ENCODE measurements at places on chromosomes 1 and 21.

- DNase-seq, result no peak
Observed at GRCh38 chr1:9031484-9032259, 5.4 kb upstream of the SLC2A7 start.

- DNase-seq, result no peak
Observed at GRCh38 chr21:41576013-41576615, 68.2 kb upstream of the TMPRSS2 start.

- no peak for DNase-seq
Observed at GRCh38 chr1:95504321-95504720, 270.3 kb downstream of the RWDD3 start.

DNA sequence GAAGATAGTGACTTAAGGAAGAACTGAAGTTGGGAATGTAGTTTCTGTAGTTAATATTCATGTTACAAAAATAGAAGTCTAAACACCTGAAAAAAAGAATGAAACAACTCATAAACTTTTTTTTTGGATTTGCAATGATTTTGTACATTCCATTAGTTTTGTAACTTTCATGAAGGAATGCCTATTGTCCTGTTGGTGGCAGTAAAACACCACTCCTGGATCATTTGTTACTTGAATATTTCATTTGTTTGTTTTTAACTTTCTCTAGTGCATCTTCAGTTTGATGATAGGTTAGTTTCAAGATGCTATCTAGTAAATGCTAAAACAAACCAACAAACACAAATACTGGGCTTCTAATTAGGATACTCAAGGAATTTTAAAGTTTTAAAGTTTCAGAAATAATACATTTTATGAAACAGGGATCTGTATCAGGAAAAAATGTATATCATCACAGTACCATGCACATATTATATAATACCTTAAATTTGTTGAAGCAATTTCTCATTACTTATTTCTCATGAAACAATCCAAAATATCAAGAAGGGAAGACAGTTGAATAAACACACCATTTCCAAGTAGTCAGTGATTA, 229.7 kb upstream of the CACYBP start:
- DNase-seq, result no peak

GRCh38 chr1:16026723-16027484, 5.1 kb downstream of the CLCNKA start:
- DNase-seq, result no peak

- DNase-seq, result no peak
Observed at GRCh38 chr21:44296916-44297315, 2.9 kb upstream of the PFKL start.

GRCh38 chr21:30579346-30579745, 10.9 kb downstream of the KRTAP22-2 start:
- no peak for DNase-seq

GRCh38 chr1:167207940-167208623, 12.6 kb upstream of the POU2F1 start:
- no peak for DNase-seq

DNA sequence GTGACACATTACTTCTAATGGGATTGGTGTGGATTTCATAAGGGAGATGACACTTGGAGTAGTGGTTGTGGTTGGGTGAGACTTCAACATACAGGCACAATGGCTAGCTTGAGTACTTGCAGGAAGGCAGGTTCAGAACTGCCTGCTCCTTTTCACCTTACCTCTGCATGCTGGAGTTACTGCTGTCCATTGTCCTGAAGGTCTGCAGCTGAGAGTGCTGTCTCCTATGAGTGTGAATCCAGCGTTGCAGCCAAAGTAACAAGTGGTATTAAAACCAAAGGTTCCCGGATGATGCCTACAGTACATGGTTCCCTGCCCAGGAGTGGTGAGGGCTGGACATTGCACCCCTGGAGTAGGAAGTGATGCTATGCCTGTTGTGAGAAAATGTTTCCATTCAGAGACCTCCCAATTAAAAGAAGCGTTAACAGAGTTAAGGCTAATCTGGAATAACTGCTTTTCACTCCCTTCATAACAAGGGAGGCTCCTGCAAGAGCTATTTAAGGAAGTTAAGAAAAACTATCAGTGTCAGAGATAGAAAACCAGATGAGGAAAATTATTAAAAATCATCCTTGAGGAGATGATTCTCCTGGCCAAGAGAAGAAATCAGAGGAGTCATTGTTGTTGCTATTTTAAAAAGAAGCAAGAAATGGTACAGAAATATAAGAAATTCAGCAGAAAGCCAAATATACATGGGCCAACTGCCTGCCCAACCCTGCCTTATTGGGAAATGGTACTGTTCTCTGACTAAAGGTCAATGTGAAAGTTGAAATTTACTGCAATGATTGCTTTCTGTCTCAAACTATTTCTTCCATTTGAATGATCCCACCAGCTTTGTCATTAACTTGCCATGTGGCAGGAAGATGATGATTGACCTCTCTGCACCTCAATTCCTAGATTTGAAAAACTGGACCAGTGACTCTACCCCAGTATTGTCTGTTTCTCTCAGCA, 9.8 kb upstream of the F5 start:
- DNase-seq, result no peak

DNA sequence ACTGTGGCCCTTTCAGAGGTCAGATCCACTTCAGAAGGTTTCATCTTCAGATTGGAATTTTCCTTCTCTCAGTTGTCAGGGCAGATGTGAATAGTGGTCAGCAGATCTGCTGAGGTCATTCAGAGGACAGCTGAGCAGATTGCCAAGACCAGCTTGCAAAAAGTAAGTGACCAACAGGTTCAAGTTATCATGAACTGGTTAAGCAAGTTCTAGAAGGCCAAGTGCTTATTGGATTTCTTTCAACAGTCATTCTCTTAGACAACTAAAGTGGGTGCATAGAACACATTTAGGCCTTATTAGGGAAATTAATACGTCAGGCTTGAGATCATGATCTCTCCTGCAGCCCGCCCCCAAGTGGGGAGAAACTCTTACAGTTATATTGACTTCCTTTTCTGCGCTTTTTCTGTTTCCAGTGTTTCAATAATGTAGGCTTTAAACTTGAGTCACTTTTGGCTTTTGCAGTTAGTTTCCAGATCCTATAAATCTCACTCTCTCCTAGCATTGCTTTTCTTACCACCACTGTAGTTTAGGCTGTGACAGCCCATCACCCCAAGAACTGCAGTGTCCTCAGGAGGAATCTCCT, 96.4 kb downstream of the C1orf21 start:
- DNase-seq, result no peak

- no peak for DNase-seq
Observed at GRCh38 chr1:220363196-220363837, 91.1 kb upstream of the RAB3GAP2 start.

DNA sequence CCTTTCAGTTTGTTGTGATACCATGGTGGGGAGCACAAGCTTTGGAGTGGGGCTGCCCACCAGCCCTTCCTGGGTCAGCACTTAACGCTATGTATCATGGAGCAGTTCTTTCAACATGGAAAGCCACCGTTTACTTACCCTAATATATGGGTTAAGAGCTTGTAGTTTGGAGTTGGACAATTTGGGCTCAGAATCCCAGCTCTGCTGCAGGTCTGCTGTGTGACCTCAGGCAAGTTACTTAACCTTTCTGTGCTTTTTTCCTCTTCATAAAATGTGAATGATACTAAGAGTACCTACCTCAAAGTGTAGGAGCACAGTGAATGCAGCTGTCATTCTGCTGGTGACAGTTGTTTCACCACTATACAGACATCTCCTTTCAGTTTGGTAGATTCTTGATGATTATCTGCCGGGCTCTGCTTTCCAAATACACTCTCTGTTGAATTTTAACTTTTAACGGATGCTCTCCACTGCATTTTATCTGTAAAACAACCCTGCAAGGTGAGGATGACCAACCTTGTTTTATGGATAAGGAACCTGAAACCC, 23.8 kb downstream of the ALPL start:
- DNase-seq, result no peak

GRCh38 chr1:92461364-92462097, 25.2 kb downstream of the GFI1 start:
- no peak for DNase-seq

GRCh38 chr1:147434921-147435320, 106.4 kb upstream of the BCL9 start:
- no peak for DNase-seq

DNA sequence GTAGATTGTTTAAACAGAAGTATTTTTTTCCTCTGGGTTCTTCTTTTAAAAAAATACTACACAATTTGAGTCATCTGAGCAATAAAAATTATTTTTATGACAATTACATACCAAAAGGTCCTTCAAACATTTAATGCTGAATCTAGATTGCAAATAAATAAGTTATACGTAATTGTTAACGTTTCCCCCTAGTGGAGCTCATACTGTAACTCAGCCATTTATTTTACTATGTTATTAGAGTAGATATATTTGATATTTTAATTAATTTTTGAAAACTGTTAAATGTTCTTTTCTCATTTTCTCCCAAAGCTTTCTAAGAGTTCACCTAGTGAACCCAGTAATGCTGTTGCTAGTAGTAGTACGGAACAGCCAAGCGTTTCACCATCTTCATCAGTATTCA, 33.5 kb downstream of the ZMYM1 start:
- DNase-seq, result no peak

DNA sequence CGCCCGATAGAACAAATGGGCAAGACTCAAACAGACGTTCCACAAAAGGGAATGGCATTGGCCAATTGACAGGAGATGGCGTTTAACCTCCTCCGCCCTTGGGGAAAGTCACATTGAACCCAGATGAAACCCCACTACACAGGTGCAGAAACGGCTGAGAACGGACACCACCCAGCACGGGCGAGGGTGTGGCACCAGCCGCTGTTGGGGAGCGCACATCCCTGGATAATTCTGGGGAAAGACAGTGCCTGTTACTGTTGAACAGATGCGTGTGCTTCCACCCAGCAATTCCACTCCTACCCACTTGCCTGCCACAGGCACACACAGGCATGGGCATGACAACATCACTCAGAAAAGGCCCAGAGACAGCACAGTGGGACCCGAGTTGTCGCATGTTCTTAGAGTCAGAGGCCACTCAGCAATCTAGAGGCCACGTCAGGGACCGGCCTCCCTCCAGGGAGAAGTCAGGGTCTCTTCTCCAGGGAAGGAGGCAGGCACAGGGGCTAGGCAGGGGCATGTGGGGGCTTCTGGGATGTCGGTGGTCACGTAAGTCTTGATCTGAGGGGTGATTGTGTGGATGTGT, 15.2 kb downstream of the PRXL2B start:
- DNase-seq, result no peak

- DNase-seq, result no peak
Observed at GRCh38 chr1:208078752-208079151, 165.4 kb downstream of the PLXNA2 start.

GRCh38 chr21:25872271-25872670, 137.5 kb downstream of the GABPA start:
- DNase-seq, result no peak

- DNase-seq, result no peak
Observed at GRCh38 chr1:248926401-248927182, 20.6 kb downstream of the PGBD2 start.

- no peak for DNase-seq
Observed at GRCh38 chr1:206851341-206852010, 13.9 kb upstream of the IL20 start.

DNA sequence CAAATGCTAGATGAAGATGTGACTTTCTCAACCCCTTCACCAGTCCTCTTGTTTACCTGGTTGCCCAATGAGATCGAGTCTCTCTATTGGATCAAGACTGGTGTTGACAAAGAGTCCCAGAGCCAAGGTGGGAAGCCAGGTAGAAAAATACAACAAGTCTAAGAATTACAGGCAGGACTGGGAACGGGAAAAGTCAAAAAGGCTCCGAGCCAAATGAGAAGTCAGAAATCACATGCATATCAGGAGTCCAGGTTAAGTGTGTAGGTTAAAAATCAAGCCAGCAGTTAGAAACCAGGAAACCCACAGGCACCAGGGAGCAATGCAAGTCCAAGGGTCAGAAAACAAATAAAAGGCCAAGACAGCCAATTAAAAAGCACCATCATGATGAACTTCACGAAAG, 27.4 kb upstream of the DUSP23 start:
- DNase-seq, result no peak

- no peak for DNase-seq
Observed at GRCh38 chr21:44759628-44760285, 41.9 kb downstream of the UBE2G2 start.

GRCh38 chr1:43135857-43136781, 36.0 kb downstream of the EBNA1BP2 start:
- DNase-seq, result no peak

- no peak for DNase-seq
Observed at GRCh38 chr1:229344139-229344538, 1.3 kb upstream of the CCSAP start.

GRCh38 chr1:111154021-111154999, 14.3 kb downstream of the CEPT1 start:
- no peak for DNase-seq

- DNase-seq, result no peak
Observed at GRCh38 chr1:240092301-240093119, 827 bp downstream of the FMN2 start.

GRCh38 chr1:201749059-201749690, 79.8 kb upstream of the IPO9 start:
- no peak for DNase-seq

GRCh38 chr21:38917043-38917774, 111.5 kb downstream of the ETS2 start:
- DNase-seq, result no peak

GRCh38 chr1:184608581-184608980, 146.1 kb downstream of the EDEM3 start:
- DNase-seq, result no peak

DNA sequence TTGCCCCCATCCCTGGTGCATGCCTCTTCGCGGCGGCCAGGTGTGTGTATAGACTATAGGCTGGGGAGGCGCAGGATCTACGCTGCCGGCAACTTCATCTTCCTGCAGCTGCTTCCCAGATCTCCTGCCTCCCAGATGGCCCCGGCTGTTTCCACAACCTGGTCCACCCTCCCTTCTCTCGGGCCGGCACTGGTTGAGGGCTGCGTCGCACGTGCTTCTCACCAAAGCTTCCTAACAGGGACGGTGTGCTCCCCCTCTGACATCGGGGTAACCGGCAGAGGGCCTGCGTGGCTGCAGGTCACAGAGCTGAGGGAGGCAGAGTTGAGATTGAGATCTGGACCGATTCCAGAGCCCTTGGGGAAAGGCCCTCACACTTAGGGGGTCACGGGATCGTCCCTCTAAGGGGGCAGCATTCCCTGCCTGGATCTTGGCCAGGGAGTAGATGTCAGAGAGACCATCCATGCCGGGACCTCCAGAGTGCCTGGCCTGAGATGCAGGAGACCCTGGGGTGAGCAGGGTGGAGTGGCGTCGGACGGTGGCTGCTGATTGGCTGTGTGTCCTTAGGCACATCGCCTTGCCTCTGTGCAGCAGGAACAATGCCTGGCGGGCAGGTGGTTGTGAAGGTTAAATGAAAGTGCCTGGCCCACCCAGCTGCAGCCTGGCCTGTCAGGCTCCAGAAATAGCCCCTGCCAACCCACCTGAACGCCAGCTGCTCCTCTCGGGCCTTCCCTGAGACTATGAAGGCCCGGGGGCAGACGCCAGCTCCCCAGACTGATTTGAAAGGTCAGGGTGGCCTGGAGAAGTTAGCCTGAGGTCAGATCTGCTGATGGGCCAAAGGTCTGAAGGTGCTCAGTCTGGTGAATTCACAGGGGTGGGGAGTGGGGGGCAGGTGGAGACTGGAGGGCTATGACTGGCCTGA, 6.1 kb upstream of the MASP2 start:
- DNase-seq, result no peak

Data from amygdala (tissue), 56 donors.